ENCODE measurements at places on chromosomes 6 and 20.

GRCh38 chr20:18533978-18534644 lies 26.4 kb downstream of the SEC23B start:
- DNase-seq, result no peak

GRCh38 chr6:85360794-85361642 lies 88.9 kb upstream of the NT5E start:
- peak; percentile 82 for DNase-seq

- DNase-seq, result no peak
Measured at GRCh38 chr20:8777911-8778310, 291.0 kb upstream of the PLCB4 start.

DNA sequence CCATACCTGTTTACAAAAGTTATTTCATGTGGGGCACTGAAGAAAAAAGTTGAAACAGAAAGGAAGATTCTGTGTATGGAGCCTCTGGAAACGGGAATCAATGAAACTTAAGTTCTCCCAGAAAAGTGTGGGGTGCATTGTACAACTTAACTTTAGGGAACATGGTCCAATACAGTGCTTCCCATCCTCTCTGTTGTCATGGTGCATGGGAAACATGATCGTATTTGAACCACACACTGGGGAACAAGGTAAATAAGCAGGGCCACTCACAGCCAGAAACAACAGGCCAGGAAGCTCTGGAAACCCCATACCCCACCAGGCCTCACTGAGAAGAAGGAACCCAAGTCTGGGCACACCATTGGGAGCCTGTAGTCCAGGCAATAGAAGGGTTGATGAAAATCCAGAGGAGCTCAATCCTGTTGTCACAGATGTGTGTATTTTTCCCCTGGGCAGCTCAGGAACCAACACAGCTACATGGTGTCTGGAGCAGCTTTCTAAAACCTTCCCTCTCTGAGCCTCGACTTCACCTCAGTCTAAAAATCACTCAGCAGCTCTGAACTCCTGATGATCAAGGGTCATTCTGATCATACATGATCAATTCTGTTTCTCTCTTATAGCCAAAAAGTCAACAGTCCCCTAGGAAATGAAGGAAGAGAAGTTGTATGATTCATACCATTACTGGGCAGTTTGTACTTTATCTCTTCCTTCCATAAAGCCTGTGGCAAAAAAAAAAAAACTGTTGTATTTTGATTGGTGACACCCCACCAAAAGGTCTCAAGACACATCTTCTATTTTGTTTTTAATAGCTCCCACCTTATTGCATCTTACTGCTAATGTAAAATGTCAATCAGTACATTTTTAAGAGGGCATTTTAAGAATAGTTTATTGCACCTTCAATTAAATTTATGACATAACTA lies 198.5 kb upstream of the TAB2 start:
- DNase-seq, result no peak

- peak; percentile 46 for DNase-seq
Measured at GRCh38 chr6:121881974-121882667, 446.7 kb downstream of the GJA1 start.

DNA sequence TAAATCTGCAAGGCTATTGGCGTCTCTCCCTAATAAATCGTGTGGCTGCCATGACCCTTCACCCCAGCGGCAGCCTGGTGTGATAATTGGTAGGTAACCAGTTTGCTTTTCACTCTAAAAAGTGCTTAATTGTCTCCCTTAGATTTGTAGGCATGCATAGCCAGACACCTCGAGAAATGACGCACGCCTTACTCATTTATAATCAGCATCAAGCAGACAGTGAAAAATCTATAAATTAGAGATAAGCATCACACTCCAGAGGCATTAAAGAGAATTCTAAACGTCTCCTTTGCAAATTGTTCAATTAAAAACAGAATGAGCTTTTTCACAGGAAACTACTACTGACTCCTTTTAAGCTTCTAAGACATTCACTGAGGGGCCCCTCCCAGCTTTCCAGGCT lies 110.2 kb upstream of the RPS6KA2 start:
- no peak for DNase-seq

DNA sequence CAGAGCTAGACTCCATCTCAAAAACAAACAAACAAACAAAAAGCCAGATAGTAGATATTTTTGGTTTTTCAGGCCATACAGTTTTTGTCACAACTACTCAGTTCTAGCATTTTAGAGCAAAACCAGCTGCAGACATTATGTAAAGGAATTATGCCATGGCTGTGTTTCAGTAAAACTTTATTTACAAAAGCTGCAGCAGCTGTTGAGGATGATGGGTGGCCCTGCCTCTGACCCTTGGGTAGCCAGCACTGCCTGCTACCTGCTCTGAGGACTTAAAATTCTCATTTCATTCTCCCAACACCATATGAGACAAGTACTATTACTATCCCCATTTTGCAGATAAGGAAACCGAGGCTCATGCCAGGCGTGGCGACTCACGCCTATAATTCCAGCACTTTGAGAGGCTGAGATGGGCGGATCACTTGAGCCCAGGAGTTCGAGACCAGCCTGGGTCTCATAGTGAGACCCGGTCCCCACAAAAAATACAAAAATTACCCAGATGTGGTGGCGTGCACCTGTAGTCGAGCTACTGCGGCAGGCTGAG lies 56.3 kb downstream of the RIPOR3 start:
- no peak for DNase-seq

- DNase-seq, result no peak
Measured at GRCh38 chr6:149480502-149481280, 4.1 kb downstream of the ZC3H12D start.

- DNase-seq, result no peak
Measured at GRCh38 chr6:110619275-110619908, 143.0 kb upstream of the SLC22A16 start.

- DNase-seq, result no peak
Measured at GRCh38 chr6:101226677-101227135, 166.8 kb upstream of the GRIK2 start.

GRCh38 chr6:11722805-11723631 lies 55.6 kb downstream of the ADTRP start:
- no peak for DNase-seq

All from LoVo (cell line).